ENCODE measurements at places on chromosomes 6 and 20.

DNA sequence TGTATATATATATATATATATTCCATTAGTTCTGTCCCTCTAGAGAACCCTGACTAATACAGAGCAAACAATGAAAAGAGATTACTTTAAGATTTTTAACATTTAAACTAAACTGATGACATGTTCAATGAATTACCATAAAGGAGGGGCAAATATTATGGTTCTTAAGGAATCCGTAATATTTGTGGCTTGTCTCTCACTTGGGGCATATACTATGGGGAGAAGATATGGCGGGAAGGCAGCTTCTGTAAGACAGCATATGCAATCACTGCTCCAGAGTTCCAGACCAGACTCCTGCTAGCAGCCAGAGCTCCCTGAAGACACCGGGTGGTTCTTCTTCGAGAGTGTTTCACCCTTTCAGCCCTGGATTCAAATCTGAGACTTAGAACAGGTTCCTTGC lies 321.1 kb upstream of the NT5E start:
- no peak for DNase-seq

GRCh38 chr6:43740321-43740960 lies 29.6 kb upstream of the VEGFA start:
- DNase-seq, result no peak

DNA sequence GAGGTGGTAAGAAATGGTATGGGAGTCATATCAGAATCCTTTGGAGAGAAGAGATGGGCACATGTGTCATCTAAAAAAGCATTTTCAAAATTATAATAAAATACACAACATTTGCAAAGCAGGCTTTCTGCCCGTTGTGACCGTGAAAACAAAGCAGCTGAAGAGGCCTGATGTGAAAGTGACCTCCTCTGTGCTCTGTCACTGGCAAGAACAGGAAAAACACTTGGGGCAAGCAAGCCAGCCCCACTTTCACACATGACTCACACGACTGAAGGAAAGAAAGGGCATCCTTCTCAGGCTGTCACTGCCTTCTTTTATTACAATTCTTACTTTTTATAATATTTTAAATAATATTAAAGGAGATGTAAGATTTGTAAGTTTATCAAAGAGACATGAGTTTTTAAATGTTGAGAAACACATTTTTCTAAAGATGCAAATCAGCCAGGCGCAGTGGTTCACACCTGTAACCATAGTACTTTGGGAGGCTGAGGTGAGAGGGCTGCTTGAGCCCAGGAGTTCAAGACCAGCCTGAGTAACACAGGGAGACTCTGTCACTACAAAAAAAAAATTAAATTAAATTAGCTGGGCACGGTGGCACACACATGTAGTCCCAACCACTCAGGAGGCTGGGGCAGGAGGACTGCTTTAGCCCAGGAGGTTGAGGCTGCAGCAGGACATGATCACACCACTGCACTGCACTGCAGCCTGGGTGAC lies 143.7 kb downstream of the BTBD9 start:
- DNase-seq, result no peak

GRCh38 chr20:31691646-31692275 lies 30.9 kb downstream of the BCL2L1 start:
- DNase-seq, result no peak

GRCh38 chr6:17930321-17930993 lies 57.0 kb downstream of the KIF13A start:
- no peak for DNase-seq

- no peak for DNase-seq
Observed at GRCh38 chr6:64415926-64416325, 780.3 kb downstream of the PHF3 start.

GRCh38 chr20:47088335-47088734 lies 193.7 kb downstream of the EYA2 start:
- DNase-seq, result no peak

GRCh38 chr6:127923135-127923534 lies 22.3 kb upstream of the THEMIS start:
- no peak for DNase-seq

GRCh38 chr6:49087369-49087768 lies 375.7 kb downstream of the MMUT start:
- no peak for DNase-seq

GRCh38 chr6:20237677-20238460 lies 25.6 kb upstream of the MBOAT1 start:
- DNase-seq, result no peak

- DNase-seq, result peak; percentile 36
Observed at GRCh38 chr20:62136283-62137091, 6.7 kb downstream of the PSMA7 start.

DNA sequence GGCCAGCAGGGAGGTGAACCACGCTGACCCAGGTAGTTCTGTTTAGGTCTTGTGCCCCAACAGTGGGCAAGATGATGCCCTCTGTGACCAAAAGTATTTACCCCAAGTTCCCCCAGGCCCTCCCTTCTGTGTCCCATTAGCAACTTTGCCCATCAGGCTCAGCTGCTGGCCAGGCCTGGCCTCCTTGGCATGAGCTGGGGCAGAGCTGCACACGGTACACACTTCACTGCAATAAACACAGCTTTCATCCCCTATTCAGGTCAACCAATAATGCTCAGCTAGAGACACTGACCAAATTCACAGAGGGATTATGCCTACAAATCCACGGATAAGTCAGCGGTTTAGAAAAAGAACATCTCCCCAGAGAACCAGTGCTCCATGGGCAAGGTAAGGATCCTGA lies 103.7 kb downstream of the SLC23A2 start:
- no peak for DNase-seq

DNA sequence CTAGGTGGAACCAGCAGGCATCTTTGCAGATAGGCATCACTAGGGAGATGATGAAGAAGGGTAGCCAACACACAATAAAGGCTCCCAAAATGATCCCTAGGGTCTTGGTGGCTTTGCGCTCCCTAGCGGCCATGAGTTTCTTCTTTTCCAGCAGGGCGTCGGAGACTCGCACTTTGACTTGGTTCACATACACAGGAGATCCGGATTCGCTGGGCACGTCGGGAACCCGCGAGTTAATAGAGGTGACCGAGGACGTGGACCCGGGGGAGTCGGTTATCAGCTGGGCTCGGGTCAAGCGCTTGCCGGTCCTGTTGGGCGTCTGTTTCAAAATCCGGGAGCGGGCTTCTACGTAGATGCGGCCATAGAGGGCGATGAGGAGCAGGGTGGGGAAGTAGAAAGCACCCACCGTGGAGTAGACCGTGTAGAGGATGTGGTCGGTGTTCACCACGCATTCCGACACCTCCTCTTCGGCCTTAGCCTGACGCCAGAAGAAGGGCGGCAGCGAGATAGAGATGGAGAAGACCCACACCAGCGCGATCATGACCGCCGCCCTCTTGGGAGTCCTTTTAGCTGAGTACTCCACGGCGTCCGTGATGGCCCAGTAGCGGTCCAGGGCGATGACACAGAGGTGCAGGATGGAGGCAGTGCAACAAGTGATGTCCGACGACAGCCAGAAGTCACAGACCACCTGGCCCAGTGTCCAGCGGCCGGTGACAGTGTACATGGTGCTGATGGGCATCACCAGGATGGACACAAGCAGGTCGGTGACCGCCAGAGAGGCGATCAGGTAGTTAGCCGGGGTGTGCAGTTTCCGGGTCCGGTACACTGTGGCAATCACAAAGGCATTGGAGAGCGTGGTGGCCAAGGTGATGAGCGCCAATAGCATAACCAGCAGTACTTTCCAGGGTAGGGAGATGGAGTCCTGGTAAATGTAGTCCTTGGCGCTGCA lies 658 bp downstream of the HTR1B start:
- no peak for DNase-seq

DNA sequence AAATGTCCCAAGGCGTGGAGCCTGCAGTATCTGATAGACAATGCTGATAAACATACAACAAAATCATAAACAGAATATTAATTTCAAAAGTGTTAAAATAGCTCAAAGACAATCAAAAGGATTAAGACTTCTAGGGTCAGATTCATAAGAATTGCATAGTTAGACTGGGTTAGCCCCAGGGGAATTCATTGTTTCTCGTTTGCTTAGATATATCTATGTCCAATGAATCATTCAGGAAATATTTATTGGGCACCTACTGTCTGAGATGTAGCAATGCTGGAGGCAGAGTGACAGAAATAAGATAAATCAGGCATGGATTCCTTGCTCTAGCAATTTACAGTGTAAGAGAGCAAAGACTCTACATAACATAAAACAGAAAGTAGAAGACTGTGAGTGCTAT lies 124.4 kb upstream of the PRL start:
- DNase-seq, result no peak

- DNase-seq, result no peak
Observed at GRCh38 chr6:11632231-11632630, 94.7 kb downstream of the TMEM170B start.

- DNase-seq, result no peak
Observed at GRCh38 chr6:64777941-64778785, 928.9 kb downstream of the EYS start.

DNA sequence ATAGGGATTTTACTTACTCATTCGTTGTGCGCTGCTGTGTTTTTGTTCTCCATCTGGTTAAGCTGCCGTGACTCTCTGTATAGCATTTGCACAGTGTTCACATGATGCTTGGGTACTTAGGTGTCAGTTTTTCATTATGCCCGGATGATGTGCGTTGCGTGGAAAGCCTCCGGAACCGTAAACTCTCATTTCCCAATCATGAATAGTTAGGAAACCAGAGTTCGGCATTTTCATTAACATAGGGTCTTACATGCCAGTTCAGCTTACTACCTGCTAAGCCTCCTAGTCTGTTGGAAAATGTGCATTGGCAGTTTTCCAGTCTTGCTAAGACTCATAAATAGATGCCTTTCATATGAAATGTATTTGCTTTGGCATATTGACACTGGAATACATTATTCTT lies 483.4 kb upstream of the FLRT3 start:
- peak; percentile 17 for DNase-seq

GRCh38 chr6:95294043-95294442 lies 283.3 kb upstream of the MANEA start:
- no peak for DNase-seq

DNA sequence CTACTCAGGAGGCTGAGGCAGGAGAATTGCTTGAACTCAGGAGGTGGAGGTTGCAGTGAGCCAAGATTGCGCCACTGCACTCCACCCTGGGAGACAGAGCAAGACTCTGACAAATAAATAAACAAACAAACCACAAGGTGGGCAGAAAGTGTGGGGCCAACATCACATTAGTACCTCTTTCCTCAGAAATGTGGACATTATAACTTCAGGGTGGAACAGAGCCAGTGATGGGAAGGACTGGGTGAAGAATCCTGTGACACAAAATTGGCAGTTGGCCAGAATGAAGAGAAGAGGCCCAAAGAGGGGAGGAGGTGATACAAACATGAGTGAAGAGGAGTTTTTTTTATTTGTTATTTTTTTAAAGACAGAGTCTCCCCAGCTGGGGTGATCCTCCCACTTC lies 50.6 kb downstream of the NUP153 start:
- DNase-seq, result no peak

- DNase-seq, result no peak
Observed at GRCh38 chr6:170176136-170176897, 114.6 kb downstream of the DLL1 start.

GRCh38 chr6:139468178-139468819 lies 93.9 kb upstream of the CITED2 start:
- no peak for DNase-seq

GRCh38 chr20:56689318-56689717 lies 60.2 kb downstream of the TFAP2C start:
- DNase-seq, result no peak

All from NCI-H1694 (cell line).